Airway epithelial cell (primary cell): ENCODE measurements at places on chromosomes 1 and 21. TPM values are rescaled to one million over a fixed set of nuclear protein-coding genes. Genes with fewer than 3 reads are reported as not detected.

Gene LRRC38
- not detected in 2 replicates for total RNA-seq

Gene RIPK4
- 41.0 and 44.5 TPM in 2 replicates for total RNA-seq

Gene DR1
- 41.8 and 49.1 TPM in 2 replicates for total RNA-seq

Gene EFCAB7
- total RNA-seq: 2.0 and 3.4 TPM in 2 replicates

Gene GPR37L1
- total RNA-seq: 0.07 TPM in 1 of 2 replicates, not detected in the other

Gene GRIK1
- not detected in 2 replicates for total RNA-seq
